Motor neuron (in vitro differentiated cells): ENCODE measurements at places on chromosomes 5 and 9. TPM values are rescaled to one million over a fixed set of nuclear protein-coding genes. Genes with fewer than 3 reads are reported as not detected.

The IL33 gene
- total RNA-seq = 0.64 and 1.0 TPM in 2 replicates

The EGR1 gene
- total RNA-seq = 9.0 and 20.4 TPM in 2 replicates

The IER5L gene
- 2.5 and 3.5 TPM in 2 replicates for total RNA-seq

The ELAVL2 gene
- total RNA-seq = 276 and 289 TPM in 2 replicates

The TTF1 gene
- 14.8 and 15.9 TPM in 2 replicates for total RNA-seq

The KIF12 gene
- not detected in 2 replicates for total RNA-seq

The IL7R gene
- total RNA-seq = 0.19 and 0.68 TPM in 2 replicates

The PPP3R2 gene
- not detected in 2 replicates for total RNA-seq

The RUSC2 gene
- 29.8 and 33.8 TPM in 2 replicates for total RNA-seq

The ADAMTSL2 gene
- total RNA-seq = 0.93 and 1.3 TPM in 2 replicates

The LPAR1 gene
- 14.7 and 15.4 TPM in 2 replicates for total RNA-seq

The CDC25C gene
- total RNA-seq = 11.2 and 11.9 TPM in 2 replicates

The PCDHA13 gene
- total RNA-seq = 0.21 and 0.38 TPM in 2 replicates

The SET gene
- total RNA-seq = 269 and 328 TPM in 2 replicates

The EIF4EBP3 gene
- total RNA-seq = 6.3 and 7.8 TPM in 2 replicates

The GFI1B gene
- total RNA-seq = 0.11 and 0.19 TPM in 2 replicates

The CARTPT gene
- total RNA-seq = not detected in 2 replicates
